ENCODE measurements at places on chromosomes 6 and 20.
A peak's percentile ranks its signal among the peaks of the same experiment; 100 is the strongest.

DNA sequence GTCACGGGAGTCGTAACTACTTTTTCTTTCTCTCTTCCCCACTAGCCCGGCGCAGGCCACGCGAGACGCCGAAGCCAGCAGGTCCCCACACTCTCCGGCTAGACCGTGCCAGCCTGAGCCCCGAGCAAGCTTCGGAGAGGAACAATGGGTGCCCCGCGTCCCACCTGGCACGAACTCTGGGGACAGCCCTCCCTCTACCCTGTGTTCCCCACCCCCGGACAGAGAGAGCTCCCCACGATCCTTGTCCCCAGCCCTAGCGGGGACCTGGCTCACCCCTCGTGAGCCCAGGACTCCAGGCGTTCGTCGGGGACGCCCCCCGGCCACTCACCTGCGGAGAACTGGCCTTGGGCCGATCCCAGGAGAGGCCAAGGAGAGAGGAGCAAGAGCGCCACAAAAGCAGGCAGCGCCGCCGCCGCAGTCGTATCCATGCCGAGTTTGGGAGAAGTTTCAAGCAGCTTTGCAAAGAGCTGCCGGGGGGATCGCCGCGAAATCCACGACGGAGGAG lies 416 bp downstream of the PTPRK start:
- DNase-seq: peak; percentile 41

- no peak for DNase-seq
Measured at GRCh38 chr20:6699921-6700562, 67.4 kb upstream of the BMP2 start.

DNA sequence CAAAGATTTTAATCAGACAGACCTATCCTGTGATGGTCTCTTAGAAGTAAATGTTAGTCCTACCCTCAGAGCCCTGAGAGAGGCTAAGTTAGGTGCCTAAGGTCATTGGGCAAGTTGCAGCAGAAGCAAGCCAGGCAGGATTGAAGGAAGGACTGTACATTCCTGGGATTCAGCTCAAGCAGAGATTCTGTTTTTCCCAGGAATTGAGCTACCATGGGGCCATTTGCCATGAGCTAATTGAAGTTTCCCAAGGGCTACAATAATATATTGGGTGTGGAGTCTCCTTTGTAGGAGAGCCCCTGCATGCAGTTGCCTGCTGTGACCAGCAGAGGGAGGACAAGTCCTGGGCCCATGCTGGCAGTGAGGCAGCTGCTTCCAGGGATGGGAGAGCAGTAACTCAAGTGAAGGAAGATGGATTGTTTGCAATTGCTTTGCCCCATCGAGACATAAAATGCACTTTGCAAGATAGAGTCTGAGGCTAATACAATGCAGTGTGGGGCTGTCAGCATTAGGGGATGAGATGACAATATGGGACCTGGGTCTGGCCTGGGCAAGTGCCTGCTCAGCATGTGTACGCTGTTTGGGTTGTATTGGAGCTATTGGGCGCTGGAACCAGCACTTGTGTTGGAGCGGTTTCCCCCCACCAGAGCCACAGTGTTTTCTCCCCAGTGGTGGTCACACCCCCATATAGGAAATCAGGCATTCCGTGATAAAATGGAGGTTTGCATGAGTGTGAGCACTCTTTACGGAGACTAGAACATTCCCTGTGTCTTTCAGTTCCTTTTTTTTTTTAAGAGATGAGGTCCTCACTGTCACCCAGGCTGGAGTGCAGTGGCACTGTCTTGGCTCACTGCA lies 27.9 kb downstream of the DNMT3B start:
- DNase-seq: peak; percentile 66

DNA sequence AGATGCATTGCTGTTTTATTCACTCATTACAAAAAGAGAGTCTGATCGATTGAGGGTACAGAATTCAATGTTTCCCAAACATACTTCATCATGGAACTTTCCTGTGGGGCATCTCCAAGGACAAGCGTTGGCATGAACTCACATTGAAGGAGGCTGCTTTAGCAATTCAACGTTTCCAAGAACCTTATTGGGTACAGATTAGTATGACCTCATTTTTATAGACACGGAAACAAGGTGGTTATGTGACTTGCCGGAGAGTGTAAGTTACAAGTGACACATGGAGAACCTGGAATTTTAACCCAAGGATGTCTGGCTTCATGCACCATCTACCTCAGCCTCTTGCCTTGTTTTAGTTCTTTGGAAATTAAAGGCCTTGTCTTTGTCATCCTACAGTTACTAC lies 8.8 kb downstream of the GPR31 start:
- DNase-seq: no peak

DNA sequence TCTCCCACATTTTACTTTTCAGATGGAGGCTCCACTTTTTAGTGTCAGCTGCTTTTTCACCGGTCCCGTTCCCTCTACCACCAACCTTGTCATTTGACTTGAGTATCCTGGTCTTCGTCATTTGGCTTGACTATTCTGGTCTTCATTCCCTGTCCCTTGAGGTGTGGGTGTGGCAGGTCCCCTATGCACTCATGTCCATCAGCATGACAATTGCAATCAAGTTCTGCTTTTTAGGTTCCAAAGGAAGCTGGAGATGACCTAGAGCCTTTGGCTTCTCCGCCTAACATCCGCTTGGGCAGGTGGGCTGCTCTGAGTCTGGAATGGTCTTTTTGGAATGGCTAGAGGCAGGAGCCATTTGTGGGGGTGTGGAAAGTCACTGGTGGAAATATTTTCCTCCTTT lies 99.8 kb upstream of the MLN start:
- no peak for DNase-seq

- DNase-seq: no peak
Measured at GRCh38 chr20:49160057-49160929, 27.8 kb downstream of the STAU1 start.

DNA sequence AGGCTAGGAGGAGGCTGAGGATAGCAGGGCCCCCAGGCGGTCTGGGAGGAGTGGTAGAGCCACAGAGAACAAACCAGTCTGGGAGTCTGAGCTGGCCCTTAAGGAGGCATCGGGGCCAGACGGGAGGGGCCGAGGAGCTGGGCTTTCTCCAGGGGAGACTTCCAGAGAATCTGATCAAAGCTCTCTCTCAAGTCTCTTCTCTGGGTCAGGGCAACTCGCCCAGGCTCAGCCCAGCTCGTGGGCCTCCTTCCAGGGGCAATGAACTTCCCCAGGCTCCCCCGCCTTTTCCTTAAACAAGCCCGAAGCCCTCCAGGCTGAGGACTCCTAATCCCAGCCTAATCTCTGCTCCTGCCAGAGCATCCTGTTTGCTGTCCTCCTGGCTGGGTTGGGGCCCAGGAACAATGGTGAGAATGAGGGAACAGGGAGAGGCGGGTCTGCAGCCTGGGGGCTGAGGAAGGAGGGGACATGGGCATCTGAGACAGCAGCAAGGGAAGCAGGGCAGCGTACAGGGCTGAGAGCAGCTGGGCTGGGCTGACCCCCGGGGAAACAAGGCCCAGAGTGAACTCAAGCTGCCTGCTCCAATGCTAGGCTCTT lies 173.6 kb downstream of the ANKRD60 start:
- DNase-seq: no peak

GRCh38 chr6:39849228-39849627 lies 57.1 kb downstream of the DAAM2 start:
- no peak for DNase-seq

GRCh38 chr6:33983721-33984465 lies 162.0 kb downstream of the GRM4 start:
- no peak for DNase-seq

DNA sequence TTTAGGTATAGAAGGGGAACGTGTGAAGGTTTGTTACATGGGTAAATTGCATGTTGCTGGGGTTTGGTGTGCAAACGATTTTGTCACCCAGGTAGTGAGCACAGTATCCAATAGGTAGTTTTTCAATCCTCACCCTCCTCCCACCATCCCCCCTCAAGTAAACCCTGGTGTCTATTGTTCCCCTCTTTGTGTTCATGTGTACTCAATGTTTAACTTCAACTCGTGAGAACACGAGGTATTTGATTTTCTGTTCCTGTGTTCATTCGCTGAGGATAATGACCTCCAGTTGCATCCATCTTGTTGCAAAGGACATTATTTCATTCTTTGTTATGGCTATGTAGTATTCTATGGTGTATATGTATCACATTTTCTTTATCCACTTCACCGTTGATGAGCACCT lies 11.6 kb upstream of the VNN1 start:
- DNase-seq: no peak

- DNase-seq: no peak
Measured at GRCh38 chr20:17108896-17109295, 117.9 kb upstream of the PCSK2 start.

DNA sequence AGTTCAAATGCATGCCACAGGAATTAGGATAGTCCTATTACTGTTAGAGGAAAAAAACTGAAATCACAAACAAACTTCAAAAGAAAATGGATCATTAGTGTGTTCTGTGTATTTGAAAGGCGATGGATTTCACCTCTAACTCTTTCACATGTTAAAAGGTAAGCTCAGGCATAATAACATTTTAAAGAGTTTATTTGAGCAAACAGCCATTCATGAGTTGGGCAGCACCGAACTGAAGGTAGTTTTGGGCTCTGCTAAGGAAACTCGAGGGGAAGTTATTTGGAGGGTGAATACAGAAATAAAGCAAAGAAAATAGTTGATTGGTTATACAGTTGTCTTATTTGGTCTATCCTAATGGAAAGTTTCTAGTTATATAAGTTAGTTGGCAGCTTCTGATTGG lies 546.5 kb upstream of the POU3F2 start:
- no peak for DNase-seq

Measured in stimulated activated CD4-positive, alpha-beta T cell treated with anti-CD3 and anti-CD28 coated beads, Interleukin-4, amount 100 ng/mL, for 4 hours (primary cell).